Stimulated activated CD8-positive, alpha-beta memory T cell treated with anti-CD3 and anti-CD28 coated beads, Interleukin-4, amount 100 ng/mL, for 1 hour (primary cell): ENCODE measurements at places on chromosomes 11 and 22.

DNA sequence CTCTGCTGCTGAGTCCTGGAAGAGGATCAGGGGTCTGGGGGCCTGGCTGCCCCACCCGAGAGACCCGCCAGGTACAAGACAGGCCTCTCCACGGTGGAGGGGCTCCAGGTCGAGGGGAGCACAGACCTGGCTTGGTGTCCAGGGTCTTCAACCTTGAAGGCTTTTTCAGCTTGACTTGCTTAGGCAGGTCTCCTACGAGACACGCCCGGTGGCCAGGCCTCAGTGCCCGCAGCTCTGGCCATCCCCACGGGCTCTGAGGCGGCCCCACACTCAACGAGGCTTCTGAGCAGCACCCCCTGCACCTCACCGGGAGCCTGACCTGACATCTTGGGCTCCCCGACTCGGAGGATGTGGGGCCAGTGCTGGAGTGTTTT lies 6.6 kb upstream of the PLXNB2 start:
- DNase-seq, result no peak

DNA sequence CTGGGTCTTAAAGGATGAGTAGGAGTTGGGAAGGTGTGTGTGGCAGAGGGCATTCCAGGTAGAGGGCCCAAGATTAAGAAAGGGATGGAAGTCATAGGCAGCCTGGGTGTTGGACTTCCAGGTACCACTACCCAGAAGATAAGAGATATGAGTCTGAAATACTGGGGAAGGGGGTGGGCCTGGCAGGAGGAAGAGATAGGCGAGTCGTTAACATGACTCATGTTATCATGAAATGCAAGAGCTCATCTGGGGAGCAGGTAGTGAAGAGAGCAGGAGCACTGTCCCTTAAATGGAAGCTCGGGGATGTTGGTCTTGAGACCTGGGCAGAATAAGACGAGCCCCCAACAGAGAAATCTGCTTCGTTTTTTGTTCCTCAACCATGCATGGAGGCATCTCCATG lies 10.2 kb downstream of the ZC3H7B start:
- DNase-seq, result no peak

- DNase-seq, result no peak
Observed at GRCh38 chr11:57873196-57873911, 111.8 kb downstream of the CTNND1 start.

- peak; percentile 25 for DNase-seq
Observed at GRCh38 chr22:37428649-37429586, 1.6 kb upstream of the ELFN2 start.

- no peak for DNase-seq
Observed at GRCh38 chr11:3659595-3660515, 11.3 kb downstream of the CHRNA10 start.

DNA sequence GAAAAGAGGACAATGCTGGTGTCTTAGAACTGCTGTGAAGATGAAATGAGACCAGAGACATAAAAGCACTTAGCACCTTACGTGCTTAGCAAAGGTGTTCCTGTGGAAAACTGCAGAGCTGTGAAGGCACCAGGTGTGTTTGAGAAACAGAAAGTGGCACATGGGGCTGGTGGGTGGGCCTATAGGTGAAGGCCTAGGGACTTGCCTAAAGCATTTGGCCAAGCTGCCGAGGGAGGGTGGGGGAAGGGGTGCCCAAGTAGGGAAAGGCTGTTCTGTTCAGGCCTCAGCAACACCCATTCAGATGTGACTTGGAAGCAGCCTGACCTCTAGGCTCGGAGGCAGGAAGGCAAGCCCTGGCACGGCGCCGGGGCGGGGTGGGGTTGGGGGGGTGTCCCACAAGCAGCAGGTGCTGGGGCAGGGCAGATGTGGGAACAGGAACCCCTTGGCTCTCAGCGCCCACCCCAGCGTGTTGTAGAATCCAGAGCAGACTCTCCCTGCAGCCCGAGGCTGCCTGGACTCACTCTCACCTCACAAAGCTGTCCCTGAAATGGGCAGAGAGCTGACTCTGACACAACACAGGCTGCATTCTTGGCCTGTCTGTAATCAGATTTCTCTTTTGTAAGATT lies 366.7 kb upstream of the NARS2 start:
- DNase-seq, result no peak

GRCh38 chr22:27045103-27045947 lies 387.9 kb downstream of the MIAT start:
- no peak for DNase-seq

DNA sequence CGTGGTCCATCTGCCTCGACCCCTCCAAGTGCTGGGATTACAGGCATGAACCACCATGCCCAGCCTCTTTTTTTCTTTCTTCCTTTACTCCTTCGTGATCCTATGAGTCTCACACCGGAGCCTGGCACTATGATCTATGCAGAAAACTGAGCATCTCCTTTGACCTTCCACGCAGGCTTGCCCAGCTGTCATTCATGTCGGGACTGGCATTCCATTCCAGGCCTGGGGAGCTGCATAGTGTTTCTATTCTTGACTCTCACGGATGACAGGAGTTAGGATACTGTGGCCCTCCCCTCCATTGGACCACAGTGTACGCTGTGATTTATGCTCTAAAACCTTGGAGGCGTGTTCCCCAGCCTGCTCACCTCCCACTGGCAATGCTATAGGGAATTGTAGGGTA lies 611.8 kb downstream of the BRD1 start:
- DNase-seq, result no peak

- no peak for DNase-seq
Observed at GRCh38 chr11:115660030-115660805, 156.0 kb upstream of the CADM1 start.
